Caco-2 (cell line): ENCODE measurements at places on chromosomes 4 and X.

DNA sequence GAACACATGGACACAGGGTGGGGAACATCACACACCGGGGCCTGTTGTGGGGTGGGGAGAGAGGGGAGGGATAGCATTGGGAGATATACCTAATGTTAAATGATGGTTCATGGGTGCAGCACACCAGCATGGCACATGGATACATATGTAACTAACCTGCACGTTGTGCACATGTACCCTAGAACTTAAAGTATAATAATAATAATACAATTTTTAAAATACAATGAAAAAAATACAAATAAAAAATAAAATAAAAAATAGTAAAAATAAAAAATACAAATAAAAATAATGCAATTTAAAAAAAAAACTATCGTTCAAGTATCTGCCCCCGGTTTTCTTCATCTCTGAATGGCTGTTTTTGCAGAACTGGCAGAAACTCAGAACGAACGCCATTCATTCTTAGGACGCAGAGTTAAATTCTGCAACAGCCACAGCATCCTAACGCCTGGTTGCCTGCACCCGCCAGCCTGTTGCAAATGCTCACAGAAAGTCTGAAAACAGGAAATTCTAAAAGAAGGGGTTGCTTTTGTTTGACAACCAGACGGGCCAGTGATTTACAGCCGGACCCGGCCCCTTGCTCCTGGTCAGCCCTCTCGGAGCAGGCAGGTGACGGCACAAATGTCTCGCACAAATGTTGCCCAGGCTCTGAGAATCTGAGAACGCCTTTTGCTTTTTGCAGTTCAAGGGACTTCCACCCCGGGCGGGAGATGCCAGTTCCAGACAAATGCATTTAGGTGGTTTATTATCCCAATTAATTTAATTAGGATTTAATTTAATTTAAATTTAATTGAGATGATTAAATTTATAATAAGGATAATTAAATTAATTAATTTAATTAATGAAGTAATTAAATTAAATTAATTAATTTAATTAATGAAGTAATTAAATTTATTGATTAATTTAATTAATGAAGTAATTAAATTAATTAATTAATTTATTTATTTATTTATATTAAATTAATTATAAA, 47.8 kb downstream of the CRLF2 start:
- peak; percentile 45 for DNase-seq

GRCh38 chr4:5756271-5756670, 45.3 kb downstream of the EVC start:
- DNase-seq, result no peak

DNA sequence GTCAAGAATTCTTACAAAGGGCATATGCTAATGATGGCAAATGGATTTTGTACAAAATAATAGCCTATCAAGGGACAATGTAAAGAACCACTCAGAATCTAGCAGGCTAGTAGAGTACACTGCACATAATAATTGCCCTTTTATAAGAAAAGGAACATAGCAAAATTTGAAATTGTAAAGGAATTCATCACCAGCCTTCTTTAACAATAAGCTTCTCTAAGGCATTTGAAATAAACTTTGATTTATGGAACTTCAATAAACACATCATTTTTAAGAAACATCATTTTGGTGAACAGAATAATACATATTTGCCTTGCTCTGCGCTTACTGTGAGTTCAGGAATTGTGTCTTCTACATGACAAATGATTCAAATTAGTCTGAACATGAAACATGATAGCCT, 9.7 kb upstream of the ATP10D start:
- no peak for DNase-seq

- DNase-seq, result no peak
Measured at GRCh38 chr4:37685161-37685822, 884 bp downstream of the RELL1 start.

GRCh38 chr4:149531861-149532260, 283.8 kb downstream of the IQCM start:
- no peak for DNase-seq

GRCh38 chr4:180380733-180381132, 1862.5 kb upstream of the TENM3 start:
- no peak for DNase-seq

DNA sequence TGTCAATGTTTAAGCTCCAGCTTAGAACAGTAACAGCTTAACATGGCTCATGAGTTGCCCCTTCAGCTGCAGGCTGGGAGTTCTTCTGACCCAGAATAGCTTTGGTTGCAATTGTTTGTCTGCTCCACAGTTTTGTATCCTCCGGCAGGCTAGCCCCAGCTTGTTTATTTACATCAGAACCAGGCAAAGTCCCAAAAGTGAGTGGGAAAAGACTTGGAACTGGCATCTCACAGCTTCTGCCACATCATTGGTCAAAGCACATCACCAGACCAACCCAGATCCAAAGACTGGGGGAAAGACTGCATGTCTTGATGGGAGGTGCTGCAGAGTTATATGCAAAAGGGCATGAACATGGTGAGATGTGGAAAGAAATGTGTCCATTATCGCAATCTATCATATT, 231.2 kb upstream of the CPEB2 start:
- no peak for DNase-seq

- DNase-seq, result no peak
Measured at GRCh38 chr4:38111717-38112116, 151.5 kb downstream of the PTTG2 start.

DNA sequence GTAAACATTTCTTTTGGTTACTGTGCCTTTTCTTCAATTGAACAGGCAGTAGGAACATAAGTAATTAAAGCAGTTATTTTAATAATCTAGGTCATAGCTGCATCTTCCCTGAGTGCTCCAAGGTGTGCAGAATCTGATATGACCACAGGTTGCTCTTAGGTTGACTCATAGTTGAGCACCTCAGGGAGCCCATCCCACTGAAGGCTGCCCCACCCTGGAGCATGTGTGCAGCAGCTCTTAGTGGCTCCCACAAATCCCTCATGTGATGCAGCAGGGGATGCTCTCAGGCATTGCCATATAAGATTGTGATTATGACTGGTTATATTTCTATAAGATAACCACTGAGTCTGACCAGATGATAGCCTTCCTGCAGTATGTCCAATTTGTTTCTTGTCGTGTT, 72.3 kb downstream of the ZNF518B start:
- no peak for DNase-seq

- DNase-seq, result no peak
Measured at GRCh38 chr4:17142232-17142711, 243.8 kb upstream of the LDB2 start.

DNA sequence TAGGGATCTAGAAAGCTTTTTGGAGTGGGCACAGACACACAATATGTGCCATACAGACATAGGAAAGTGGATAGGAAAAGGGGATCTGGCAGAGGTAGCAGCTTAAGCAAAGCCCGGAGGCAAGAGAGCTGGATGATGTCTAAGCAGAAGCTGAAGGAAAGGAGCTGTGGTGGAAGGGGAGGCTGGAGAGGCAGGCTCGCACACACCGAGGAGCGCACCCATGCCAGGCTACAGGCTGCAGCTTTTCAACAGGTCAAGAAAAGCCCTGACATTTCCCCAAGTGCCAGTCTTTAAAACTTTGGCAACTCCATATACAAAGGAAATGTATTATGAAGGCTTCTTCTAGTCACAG, 67.4 kb downstream of the SOWAHB start:
- no peak for DNase-seq

- DNase-seq, result no peak
Measured at GRCh38 chrX:77814210-77814609, 28.2 kb upstream of the ATRX start.

GRCh38 chr4:42330002-42330592, 67.2 kb upstream of the SHISA3 start:
- DNase-seq, result no peak

GRCh38 chrX:130592204-130592603, 190.4 kb downstream of the RBMX2 start:
- DNase-seq, result no peak

GRCh38 chr4:184534511-184535391, 60.4 kb upstream of the IRF2 start:
- no peak for DNase-seq

DNA sequence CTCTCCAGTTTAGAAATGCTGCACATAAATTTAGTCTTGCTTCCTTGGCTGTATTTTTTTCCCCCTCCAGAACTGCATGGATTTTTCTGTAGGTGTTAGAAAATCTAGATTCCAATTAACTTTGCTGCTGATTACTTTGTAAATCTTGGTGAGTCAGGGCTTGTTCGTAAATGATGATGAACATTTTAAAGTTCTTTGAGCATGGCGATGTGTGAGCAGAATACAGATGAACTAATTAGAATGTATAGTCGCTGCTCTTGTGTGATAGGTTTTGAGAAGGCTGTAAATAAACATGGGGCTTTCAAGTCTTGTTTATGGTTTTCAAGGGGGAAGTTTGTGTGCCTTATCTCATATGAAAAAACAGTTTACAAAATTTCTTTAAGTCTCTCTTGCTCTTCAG, 23.3 kb downstream of the LIMCH1 start:
- DNase-seq, result no peak

DNA sequence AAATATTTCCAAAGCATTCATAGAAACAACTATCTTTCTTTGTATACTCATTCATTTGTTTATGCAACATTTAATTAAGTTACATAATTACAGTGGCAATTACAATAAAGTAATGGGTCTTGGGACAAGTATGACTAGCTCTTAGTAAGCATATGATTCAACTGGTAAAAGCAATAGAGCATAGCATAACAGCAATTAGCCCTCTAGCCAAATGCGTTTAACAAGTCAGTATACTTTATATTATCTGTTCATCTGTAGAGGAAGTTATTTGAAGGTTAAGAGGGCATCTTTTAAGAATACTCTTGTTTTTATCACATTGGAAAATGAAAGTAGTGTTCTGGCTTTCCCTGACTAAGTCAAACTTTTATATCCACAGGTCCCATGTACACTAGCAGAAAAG, 198.1 kb upstream of the UGT8 start:
- no peak for DNase-seq

GRCh38 chr4:137212601-137213000, 319.7 kb downstream of the PCDH18 start:
- DNase-seq, result no peak

GRCh38 chr4:2961811-2962441, 1.3 kb downstream of the NOP14 start:
- DNase-seq, result no peak

DNA sequence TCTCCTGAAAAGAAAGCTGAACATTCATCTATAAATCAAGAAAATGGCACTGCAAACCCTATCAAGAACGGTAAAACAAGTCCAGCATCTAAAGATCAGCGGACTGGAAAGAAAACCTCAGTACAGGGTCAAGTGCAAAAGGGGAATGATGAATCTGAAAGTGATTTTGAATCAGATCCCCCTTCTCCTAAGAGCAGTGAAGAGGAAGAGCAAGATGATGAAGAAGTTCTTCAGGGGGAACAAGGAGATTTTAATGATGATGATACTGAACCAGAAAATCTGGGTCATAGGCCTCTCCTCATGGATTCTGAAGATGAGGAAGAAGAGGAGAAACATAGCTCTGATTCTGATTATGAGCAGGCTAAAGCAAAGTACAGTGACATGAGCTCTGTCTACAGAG, 28.6 kb downstream of the PAQR3 start:
- DNase-seq, result no peak

DNA sequence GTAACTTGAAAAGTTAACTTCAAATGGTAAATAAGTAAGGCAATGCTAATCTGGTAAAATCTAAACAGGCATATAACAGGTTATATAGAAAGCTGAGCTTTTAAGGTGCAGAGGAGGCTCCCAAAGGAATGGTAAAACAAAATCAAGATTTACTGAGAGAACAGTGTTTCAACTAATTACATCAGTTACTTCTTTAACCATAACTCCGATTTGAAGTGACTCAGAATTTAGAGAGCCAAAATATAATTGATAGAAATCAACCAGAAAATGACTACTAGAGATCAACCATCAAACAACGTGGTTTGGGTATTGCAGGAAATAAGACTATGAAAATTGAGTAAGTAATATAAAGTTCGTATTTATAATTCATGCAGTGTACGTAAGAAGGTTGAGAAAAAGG, 6.9 kb downstream of the G3BP2 start:
- no peak for DNase-seq

DNA sequence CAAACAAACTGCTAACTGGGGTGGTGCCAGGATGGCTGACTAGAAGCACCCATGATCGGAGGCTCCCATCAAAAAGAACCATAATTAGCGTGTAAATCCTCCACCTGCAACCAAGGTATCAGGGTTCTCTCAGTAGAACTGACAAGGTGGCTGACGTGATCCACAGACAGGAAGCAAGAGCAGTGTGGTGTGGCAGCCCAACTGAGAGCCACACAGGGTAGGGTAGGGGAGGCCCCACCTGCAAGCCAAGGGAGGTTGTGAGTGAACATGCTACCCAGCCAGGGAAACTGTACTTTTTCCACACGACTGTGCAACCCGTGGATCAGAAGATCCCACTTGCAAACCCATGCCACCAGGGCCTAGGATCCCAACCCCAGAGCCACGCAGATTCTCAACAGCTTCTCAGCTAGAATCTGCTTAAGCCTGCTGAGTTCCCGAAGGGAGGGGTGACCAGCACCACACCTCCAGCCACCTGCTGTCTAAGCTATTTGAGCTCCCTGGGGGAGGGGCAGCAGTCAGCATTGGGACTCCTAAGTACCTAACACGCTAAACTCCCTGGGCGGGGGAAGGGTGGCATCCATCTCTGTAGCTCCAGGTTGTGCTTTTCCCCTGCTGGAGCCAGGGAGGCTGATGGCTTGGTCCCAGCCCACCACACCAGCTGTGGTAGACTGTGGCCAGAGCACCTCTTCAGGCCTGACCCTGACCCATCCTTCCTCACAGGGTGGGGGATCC, 425.1 kb downstream of the GPM6A start:
- no peak for DNase-seq

DNA sequence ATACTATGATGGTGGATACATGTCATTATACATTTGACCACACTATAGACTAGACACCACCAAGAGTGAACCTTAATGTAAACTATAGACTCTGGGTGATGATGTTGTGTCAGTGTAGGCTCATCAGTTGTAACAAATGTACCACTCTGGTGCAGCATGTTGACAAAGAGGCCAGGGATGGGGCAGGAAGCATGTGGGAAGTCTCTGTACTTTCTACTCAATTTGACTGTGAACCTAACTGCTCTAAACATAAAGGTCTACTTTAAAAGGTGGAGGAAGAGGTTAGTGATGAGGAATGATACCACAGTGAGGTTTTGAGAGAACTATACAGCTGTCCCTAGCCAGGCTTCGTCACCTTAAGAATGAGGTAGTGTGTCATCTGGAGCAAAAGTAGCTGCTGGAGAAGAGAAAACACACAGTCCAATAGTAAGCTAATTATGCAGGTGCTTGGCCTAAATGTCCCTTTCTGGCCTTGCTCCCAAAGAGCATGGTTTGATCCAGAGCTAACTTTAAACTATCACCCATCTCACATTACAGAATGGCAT, 38.4 kb downstream of the GRSF1 start:
- no peak for DNase-seq
